ENCODE measurements at places on chromosomes 6 and 20.

- DNase-seq: peak; percentile 52
Observed at GRCh38 chr6:4210629-4211419, 75.4 kb upstream of the ECI2 start.

DNA sequence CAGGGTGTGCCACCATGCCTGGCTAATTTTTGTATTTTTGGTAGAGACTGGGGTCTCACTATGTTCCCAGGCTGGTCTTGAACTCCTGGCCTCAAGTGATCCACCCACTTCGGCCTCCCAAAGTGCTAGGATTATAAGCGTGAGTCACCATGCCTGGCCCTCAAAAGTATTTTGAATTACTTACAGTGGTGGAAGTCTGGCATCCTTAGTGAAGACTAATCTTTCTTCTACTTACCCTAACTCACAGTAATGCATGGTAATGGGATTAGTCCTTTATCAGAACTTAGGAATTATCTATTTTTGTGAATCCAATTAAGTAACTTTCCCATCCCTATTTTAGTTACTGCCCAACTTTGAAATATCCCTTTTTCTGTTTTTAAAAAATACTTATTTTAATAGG is 3.9 kb downstream of the RWDD1 start:
- DNase-seq: no peak

GRCh38 chr6:108167449-108168089 is 1.7 kb downstream of the NR2E1 start:
- DNase-seq: no peak

GRCh38 chr20:59015812-59016711 is 3.2 kb upstream of the TUBB1 start:
- no peak for DNase-seq
